GM04504 (cell line): ENCODE measurements at places on chromosomes 12 and 14.
A peak's percentile ranks its signal among the peaks of the same experiment; 100 is the strongest.

- DNase-seq: no peak
Measured at GRCh38 chr14:24662753-24663152, 28.8 kb upstream of the GZMB start.

DNA sequence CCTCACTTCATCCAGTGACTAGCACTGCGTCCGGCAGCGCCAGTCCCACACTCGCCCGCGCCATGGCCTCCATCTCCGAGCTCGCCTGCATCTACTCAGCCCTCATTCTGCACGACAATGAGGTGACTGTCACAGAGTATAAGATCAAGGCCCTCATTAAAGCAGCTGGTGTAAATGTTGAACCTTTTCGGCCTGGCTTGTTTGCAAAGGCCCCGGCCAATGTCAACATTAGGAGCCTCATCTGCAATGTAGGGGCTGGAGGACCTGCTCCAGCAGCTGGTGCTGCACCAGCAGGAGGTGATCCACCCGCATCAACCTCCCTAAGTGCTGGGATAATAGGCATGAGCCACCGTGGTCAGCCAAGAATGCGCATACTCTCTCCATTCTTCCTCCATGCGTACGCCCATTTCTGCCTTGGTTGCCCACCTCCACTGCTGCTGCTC is 59.9 kb downstream of the IRF2BPL start:
- no peak for DNase-seq

GRCh38 chr12:75457191-75457590 is 23.4 kb upstream of the GLIPR1 start:
- no peak for DNase-seq

- no peak for DNase-seq
Measured at GRCh38 chr14:41860586-41860985, 253.9 kb downstream of the LRFN5 start.

DNA sequence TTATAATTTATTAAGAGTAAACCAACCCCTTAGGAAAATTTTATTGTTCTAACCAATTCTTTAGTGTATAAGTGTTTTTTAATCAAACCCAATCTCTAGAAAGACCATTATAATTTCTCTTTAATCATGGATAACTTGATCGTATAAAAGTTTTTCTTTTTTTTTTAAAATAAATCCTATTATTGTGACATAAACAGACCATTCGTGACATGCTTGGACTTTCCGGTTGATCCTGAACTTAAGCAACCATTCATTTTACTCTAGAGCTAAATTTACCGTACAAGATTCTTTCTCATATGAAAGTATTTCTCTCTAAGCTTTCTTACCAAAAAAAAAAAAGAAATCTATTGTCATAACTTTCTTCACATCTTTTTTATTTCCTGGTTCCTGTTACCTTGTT is 32.6 kb upstream of the SLC38A4 start:
- DNase-seq: no peak

DNA sequence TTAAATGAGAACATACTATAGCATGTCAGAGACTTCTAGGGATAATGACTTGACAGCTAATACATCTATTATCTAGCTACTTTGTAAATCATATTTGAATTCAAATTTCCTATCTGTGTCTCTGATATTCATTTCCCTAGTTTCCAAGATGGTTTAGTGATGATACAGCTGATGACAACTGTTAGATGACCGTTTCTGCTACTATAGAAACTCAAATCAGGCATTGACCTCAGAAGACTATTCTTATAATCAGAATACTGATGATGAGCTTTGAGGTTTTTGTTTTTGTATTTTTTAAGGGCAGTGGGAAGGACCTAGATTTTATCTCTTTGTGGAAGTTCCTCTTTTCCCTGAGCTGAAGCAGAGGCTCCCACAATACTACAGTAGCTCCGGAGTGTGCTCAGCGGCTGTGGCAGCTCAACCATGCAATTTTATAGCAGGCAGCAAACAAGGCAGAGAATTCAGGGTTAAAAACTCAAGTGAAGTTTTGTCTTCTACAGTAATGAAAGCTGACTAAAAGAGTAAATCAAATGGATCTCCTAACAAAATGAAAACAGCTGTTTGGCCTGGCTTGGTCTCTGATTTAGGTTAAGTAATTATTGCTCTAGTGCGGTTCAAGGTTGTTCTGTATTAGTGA is 145.1 kb downstream of the SLC25A21 start:
- no peak for DNase-seq

GRCh38 chr14:70096866-70097265 is 91.9 kb downstream of the SLC8A3 start:
- DNase-seq: no peak

GRCh38 chr12:131783915-131784541 is 44.2 kb upstream of the MMP17 start:
- peak; percentile 54 for DNase-seq

GRCh38 chr12:15644700-15645099 is 144.5 kb downstream of the EPS8 start:
- DNase-seq: no peak

GRCh38 chr12:224330-224729 is 10.4 kb upstream of the SLC6A12 start:
- no peak for DNase-seq

GRCh38 chr14:68791902-68792677 is 777 bp downstream of the ZFP36L1 start:
- DNase-seq: no peak

DNA sequence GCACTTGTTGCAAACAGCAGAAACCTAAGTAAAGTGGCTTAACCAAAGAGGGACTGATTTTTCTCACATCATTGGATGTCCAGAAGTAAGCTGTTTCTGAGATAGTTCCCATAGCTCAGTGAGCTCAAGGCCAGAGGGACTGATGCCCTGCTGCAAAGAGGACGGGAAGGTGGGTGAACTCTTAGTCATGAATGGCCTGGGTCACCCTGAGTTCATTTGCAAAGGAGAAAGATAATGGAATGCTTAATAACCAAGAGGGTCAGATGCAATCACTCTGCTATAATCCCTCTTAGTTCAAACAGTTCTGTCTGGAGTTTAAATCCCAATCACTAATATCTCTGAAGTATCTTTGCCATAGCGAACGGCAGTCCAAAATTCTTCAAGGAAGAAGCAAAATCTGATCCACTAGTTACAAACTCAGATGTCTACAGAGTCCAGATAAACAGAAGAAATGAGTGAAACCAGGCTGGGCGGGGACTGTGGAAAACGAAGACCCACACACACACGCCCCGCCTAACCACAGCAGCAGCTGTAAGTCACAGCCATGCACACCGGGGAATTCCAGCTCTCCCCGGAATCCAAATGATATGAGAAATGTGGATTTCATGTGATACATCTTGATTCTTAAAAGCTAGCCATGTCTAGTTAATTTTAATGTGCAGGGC is 289.5 kb downstream of the TMEM132D start:
- DNase-seq: no peak

DNA sequence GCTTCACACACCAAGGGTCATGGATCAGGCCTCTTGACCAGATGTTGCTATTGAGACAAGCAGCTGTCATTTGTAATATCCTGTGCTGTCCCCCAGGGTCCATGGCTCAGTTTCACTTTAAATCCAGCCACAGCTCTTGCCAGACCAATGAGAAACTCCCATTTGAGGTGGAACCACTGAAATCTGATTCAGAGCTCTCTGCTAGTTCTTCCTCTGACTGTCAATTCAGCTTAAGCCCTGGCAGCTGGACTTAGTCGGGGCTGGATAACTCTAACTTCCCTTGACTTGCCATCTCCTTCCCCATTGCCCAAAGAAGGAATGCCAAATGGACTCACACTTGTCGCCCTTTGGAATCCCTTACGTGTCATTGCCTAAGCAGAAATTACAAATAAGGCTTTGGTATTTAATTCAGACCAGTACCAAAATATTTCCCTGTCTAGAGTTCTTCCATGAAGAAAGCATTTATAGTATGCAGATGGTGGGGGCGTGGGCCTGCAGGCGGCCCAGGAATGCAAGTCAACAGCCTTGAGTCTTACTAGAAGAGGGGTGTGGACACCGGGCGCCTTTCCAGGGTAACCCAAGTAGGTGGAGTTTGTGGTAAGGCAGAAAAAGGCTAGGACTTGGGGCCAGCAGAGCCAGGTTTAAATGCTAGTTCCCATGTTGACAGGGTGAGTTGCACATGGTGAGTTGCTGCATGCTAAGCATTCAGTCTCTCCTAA is 96.9 kb upstream of the TMPO start:
- DNase-seq: peak; percentile 96

- no peak for DNase-seq
Measured at GRCh38 chr14:50059763-50060616, 56.4 kb downstream of the VCPKMT start.

DNA sequence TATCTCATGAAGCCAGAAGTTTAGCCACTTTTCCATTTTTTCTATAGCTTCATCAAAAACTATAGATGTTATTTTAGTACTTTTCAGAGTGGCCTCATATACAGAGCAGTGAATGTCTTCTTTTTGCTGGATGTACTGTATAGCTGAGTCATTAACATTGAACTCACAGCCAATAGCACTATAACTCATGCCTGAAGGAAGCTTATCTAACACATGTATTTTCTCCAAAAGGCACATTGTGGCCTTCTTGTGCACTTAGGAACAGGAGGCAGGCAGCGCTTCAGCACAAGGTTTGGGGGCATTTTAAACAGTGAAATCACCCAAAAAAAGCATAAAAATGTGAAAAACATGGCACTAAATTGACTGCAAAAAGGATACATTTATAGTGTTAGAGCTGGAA is 336.8 kb upstream of the TMTC1 start:
- no peak for DNase-seq

- DNase-seq: no peak
Measured at GRCh38 chr12:541676-542324, 82.1 kb downstream of the B4GALNT3 start.

- peak; percentile 60 for DNase-seq
Measured at GRCh38 chr14:90644882-90645281, 171.3 kb downstream of the TTC7B start.

GRCh38 chr14:38255673-38256532 is at the start of gene CLEC14A:
Gene CLEC14A, minus strand, starts transcription at chr14:38256093. Its CDS starts 71 bp downstream, at chr14:38256022.
- DNase-seq: no peak
